Activated CD4-positive, alpha-beta T cell treated with anti-CD3 and anti-CD28 coated beads, Interleukin-2, amount 10 ng/mL, durations not matched to agents 7 days and 5 days (primary cell): ENCODE measurements at places on chromosomes 7 and 10.

DNA sequence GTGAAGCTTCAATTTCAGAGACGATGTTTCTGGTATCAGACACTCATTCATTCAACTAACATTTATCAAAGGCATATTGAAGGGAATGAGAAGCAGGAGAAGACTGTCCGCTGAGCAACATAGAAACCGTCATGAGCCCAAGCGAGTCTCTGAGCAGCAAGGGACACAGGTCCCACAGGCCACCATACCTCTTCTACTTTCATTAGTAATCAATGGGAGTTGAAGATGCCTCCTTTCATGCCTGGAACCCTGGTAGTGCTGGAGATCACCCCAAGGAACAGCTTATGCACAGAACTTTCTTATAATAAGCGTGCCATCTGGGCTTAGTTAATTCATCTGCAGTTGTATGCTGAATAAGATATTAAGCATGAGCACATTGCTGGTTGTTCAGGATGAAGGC, 1.2 kb downstream of the PAX4 start:
- no peak for DNase-seq

- DNase-seq = no peak
Observed at GRCh38 chr10:817371-817770, 114.1 kb downstream of the LARP4B start.

GRCh38 chr10:80492848-80493521, 38.9 kb downstream of the TSPAN14 start:
- DNase-seq = no peak

- no peak for DNase-seq
Observed at GRCh38 chr10:113554214-113554613, 1.4 kb downstream of the HABP2 start.

DNA sequence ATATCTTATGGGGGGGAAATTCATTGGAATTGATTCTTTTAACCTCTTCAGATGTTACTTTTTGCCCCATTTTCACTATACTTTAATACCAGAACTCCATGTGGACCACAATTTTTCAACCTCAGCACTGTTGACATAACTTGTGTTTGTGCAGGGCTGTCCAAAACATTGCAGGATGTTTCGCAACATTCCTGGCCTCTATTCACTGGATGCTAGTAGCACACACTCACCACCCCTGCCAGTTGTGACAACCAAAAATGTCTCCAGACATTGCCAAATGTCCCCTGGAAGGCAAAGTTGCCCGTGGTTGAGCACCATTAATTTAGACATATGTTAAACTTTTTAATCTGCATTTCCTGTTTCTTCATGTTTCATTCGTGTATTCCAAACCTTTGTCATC, 234.7 kb downstream of the GFRA1 start:
- DNase-seq = no peak

GRCh38 chr10:71924771-71925170, 39.4 kb upstream of the CHST3 start:
- no peak for DNase-seq

DNA sequence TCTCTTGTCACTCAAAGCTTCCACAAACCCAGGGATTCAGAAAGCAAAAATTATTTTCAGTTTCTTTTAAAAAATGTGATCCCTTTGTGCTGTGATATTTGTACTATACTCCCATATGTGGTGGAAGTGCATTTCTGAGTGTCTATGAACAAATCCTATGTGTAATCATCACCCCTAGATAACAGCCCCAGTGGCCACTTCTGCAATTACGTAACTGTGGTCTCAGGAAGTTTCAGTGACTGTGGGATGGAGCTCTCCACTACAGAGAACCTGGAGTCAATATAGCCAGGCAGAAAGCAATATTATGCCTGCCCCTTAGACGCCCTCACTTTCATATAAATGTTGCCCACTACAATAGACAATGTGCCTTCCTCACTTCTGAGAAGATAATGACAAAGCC, 1101.7 kb upstream of the GHITM start:
- no peak for DNase-seq

DNA sequence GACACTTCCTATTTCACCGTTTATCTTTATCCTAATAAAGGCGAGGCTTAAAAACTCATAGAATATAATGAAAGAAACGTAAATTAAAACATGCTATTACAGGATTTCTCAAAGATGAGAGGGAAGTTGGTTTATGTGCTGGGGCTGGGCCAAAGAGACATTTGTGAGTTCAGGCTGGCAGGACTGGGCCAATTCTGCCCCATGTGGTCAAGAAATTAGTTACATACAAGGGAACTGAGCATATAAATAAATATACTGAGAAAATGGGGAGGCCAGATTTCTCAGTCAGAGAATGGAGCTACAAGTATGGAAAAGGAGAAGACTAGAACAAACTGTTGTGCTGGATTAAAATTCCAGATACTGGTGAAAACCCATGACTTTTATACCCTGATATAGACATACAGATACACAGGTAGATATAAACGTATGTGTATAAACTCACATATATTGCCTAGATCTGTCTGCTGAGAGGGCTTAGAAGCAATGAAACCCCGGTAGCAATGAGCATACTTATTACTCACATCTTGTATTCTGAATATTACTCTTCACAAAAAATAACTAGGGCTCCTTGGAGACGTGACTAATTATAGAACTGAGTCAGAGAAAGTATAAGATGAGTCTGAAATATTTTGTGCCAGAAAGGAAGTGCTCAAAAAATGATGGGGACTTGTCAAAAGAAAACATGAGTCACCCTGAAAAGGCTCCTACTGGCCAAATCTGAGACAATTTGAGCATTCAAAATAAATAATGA, 155.7 kb upstream of the FGFR2 start:
- no peak for DNase-seq

- no peak for DNase-seq
Observed at GRCh38 chr10:69715156-69715898, 85.3 kb downstream of the FAM241B start.

DNA sequence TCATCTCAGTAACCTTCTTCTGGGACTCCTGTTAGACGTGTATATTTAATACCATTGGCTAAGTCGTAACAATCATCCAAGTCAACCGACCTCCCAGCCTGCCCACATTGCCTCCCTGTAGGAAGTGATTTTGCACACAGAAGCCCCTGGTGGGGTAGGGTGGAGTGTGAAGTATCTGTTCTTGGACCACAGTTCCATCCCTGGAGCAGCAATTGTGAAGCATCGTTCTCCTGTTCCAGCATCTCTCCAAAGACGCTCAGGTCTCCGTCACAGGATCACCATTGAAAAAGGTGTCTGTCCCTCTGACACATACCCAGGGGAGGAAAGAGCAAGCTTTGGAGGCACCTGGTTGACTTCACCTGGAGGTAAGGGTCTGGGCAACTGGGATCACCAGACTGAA, 72.9 kb downstream of the CCDC3 start:
- no peak for DNase-seq

DNA sequence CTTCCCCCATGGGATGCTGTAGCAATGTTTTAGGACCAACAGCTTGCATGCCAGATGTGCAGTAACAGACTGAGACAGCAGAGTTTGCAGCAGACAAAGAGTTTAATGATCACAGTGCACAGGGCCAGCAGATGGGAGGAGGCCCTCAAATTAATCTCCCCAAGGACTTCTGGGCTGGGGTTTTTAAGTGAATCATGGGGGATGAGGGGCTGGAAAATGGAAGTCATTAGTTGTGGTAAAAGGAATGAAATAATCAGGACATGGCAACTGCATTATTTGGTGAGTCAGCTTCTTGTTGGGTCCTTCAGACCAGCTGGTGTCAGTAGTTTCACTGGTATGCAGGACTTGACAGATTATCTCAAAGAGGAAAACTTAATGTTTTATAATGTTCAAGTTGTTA, 12.6 kb upstream of the NRBF2 start:
- no peak for DNase-seq

GRCh38 chr10:78445308-78445707, 411.6 kb downstream of the RPS24 start:
- DNase-seq = no peak

GRCh38 chr10:28298951-28299350, 3.9 kb downstream of the MPP7 start:
- no peak for DNase-seq

GRCh38 chr10:70523549-70523948, 45.0 kb downstream of the PALD1 start:
- no peak for DNase-seq

DNA sequence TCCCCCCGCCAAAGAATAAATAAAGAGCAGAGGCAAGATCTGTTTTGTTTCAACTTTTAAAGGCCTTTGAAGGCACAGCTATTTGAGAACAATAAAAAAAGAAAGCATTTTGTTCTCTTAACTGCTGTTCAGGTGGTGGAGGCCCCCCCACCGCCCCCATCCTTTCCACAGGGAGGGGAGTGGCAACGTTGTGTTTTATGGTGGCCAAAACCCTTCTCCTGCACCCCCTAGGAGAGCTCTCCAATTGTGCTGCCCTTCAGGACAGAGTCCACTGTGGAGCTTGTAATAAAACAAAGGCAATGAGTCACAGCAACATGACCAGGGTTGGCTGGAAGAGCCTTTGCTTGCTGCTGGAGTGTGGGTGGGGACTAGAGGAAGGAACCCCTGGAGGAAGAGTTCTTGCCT, 987.9 kb downstream of the KCNMA1 start:
- no peak for DNase-seq

DNA sequence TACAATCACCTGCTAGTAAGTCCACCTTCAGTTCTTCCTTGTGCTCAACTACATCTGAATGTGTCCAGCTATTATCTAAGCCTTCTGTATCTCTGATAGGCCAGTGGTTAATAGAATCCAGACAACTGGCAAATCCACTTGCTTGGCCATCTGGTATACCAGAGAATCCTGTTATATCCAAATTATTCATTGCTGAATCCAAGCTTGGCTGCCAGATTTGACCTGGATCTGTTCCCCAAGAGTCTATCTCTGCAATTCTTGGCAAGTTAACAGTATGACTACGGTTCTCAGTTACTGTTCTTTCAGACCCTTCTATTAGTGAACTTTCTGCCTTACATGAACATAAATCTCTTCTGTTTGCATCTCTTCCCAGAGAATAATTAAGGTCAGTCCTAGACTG, 154.6 kb upstream of the TARP start:
- DNase-seq = no peak

DNA sequence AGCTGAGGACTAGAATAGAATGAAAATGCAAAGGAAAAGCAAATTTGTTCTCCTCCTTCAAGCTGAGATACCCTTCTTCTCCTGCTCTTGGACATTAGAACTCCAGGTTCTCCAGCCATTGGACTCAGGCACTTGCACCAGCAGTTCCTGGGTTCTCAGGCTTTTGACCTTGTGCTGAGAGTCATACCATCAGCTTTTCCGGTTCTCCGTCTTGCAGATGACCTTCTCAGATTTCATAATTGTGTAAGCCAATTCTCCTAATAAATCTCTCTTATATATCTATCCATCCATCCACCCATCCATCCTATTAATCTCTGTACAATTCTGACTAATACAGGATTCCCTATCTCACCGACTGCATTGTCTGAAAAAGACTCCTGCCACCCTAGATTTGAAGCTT, 108.3 kb downstream of the AHR start:
- no peak for DNase-seq
